ENCODE measurements at places on chromosomes 2 and 18.

DNA sequence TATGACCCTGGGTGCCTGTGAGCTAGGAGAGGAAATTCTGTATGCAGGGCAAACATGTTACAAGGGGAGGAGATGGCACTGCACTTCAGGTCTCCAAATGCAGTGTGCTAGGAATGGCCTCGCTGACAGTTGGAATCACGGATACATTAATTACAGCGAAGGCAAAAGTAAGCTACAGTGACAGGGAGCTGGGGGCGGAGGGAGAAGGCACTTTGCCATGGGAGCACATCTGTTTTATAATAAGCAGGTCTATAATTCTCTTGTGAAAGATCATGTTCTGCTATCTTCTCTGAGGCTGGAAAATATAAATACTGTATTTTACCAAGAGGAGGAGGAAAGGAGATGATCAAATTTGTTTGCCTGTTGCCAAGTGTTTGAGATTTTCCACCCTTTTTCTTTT, 56.3 kb upstream of the FZD5 start:
- H3K27me3 ChIP-seq, result no peaks in the 10 kb centered on the region
- H3K36me3 ChIP-seq, result peaks cover 21% of the 10 kb centered on the region
- no peaks in the 10 kb centered on the region for H3K4me1 ChIP-seq
- no peak overlapping the region for H3K27ac ChIP-seq
- DNase-seq, result no peak

- H3K27ac ChIP-seq, result no peak overlapping the region
- no peak for DNase-seq
- peaks cover 2% of the 10 kb centered on the region for H3K36me3 ChIP-seq
- no peaks in the 10 kb centered on the region for H3K27me3 ChIP-seq
These were observed 159.8 kb downstream of the ZNF385B start for GRCh38 chr2:179701524-179702110.

- H3K4me3 ChIP-seq, result no peak overlapping the region
- peaks cover 6% of the 10 kb centered on the region for H3K4me1 ChIP-seq
- peaks cover 29% of the 10 kb centered on the region for H3K27me3 ChIP-seq
- H3K36me3 ChIP-seq, result no peaks in the 10 kb centered on the region
- no peak for DNase-seq
- no peak overlapping the region for H3K27ac ChIP-seq
These were observed 80.5 kb upstream of the ITPRID2 start for GRCh38 chr2:181810823-181811695.

DNA sequence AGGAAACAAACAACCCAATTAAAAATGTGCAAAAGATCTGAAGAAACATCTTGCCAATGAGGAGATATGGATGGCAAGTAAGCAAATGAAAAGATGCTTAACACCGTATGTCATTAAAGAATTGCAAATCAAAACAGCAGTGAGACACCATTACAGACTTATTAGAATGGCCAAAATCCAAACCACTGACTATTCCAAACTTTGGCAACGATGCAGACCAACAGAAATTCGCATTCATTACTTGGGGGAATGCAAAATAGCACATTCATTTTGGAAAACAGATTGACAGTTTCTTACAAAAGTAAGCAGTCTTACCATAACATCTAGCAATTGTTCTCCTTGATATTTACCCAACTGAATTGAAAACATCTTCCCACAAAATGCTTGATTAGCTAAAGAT, 1118.7 kb downstream of the SUCLG1 start:
- peaks cover 11% of the 10 kb centered on the region for H3K36me3 ChIP-seq
- no peak overlapping the region for H3K4me3 ChIP-seq
- no peaks in the 10 kb centered on the region for H3K4me1 ChIP-seq
- H3K27ac ChIP-seq, result no peak overlapping the region
- no peak for DNase-seq

GRCh38 chr2:403682-404081, 115.8 kb upstream of the ALKAL2 start:
- peaks cover 3% of the 10 kb centered on the region for H3K36me3 ChIP-seq
- no peaks in the 10 kb centered on the region for H3K27me3 ChIP-seq
- H3K4me3 ChIP-seq, result no peak overlapping the region
- no peak for DNase-seq
- peaks cover 6% of the 10 kb centered on the region for H3K4me1 ChIP-seq

DNA sequence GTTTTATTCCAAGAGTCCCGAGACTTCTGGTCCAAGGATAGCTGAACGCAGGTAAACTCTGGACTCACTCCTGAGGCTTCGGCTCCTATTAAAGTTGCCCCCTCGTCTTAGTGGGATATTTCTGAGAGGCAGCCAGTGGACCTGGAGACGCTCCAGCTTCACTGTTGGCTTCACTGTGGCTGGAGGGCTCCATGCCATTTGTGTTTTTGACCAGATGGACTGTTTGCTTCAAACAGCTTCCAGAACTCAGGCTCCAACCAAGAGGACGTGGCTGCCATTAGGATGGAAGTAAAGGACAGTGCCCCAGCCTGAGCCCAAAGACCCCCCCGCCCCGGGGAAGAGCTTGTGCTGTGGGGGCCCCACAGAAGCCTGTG, 94.4 kb upstream of the LDAH start:
- H3K27ac ChIP-seq, result no peak overlapping the region
- peaks cover 40% of the 10 kb centered on the region for H3K27me3 ChIP-seq
- no peak for DNase-seq
- H3K4me1 ChIP-seq, result no peaks in the 10 kb centered on the region
- no peak overlapping the region for H3K4me3 ChIP-seq
- H3K36me3 ChIP-seq, result peaks cover 2% of the 10 kb centered on the region

DNA sequence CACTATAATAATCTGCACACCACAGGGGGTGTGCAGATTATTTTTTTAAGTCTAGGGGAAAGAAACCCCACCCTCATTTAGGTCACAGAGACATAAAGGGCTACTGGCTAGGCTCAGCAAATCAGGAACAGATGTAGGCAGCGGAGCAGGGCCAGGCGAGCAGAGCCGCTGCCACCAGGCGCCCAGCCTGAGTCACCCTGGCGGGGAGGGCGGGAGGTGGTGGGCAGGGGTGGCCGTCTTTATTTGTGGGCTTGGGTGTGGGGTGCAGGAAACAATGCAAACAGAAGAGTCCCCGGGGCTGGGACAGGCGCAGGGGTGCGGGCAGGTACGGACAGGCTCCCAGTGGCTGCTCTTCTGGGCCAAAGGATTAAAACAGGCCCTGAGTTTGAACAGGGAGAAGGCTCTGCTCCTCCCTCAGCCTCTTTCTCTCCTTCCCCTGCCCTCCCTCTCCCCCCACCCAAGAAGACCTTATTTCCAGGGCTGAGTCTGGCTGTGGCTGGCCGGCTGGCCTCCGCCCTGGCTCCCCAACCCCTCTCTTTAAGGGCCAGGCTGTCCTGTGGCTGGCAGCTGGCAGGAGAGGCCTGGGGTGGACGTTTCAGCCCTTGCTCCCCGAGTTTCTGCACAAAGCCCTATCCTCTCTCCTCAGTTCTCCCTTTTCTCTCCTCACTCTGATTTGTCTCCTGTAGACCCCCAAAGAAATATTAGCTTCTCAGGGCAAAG, 142.9 kb upstream of the SMAD2 start:
- no peak overlapping the region for H3K4me3 ChIP-seq
- DNase-seq, result no peak
- peaks cover 27% of the 10 kb centered on the region for H3K27me3 ChIP-seq
- H3K36me3 ChIP-seq, result no peaks in the 10 kb centered on the region

- H3K27me3 ChIP-seq, result peaks cover 18% of the 10 kb centered on the region
- no peak overlapping the region for H3K4me3 ChIP-seq
- no peak overlapping the region for H3K27ac ChIP-seq
- peaks cover 3% of the 10 kb centered on the region for H3K4me1 ChIP-seq
These were observed 26.9 kb downstream of the MCEE start for GRCh38 chr2:71102981-71103681.

DNA sequence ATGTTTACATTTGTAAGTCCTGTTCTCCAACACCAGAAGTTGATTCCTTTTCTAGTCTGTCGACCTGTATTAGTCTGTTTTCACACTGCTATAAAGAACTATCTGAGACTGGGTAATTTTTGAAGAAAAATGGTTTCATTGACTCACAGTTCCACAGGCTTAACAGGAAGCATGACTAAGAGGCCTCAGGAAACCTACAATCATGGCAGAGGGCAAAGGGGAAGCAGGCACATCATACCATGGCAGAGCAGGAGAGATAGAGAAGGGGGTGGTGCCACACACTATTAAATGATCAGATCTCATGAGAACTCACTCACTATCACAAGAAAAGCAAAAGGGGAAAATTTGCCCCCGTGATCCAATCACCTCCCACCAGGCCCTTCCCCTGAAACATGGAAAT, 112.8 kb upstream of the MAP3K20 start:
- H3K4me1 ChIP-seq, result no peaks in the 10 kb centered on the region
- peaks cover 50% of the 10 kb centered on the region for H3K27me3 ChIP-seq
- DNase-seq, result no peak
- H3K27ac ChIP-seq, result no peak overlapping the region
- H3K36me3 ChIP-seq, result no peaks in the 10 kb centered on the region

DNA sequence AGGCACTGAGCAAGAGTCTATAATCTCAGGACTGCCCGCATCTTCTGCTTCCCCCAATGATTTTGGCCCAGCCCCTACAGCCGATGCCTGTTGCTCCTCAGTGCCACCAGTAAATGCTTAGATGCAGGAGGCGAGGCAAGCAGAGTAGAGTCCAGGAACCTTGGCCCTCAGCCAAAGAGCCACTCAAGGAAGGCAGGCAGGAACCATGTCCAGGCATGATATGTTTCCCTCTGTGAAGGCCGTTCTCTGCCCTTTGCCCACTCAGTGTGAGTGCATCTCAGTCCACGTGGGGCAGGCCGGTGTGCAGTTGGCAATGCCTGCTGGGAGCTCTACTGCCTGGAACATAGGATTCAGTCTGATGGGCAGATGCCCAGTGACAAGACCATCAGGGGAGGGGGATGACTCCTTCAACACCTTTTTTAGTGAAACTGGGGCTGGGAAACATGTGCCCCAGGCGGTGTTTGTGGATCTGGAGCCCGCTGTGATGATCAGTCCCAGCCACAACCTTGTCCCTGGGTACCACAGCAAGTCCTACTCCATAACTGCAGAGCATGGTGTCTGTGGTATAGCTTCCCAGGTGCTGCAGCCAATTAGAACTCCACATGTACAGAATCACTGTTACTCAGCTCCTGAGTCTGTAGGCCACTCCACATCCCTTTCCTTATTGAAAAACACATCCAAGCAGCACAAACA, 9.7 kb upstream of the DNAJB2 start:
- no peaks in the 10 kb centered on the region for H3K27me3 ChIP-seq
- H3K4me3 ChIP-seq, result no peak overlapping the region
- no peaks in the 10 kb centered on the region for H3K36me3 ChIP-seq
- no peak for DNase-seq

- H3K36me3 ChIP-seq, result no peaks in the 10 kb centered on the region
- no peaks in the 10 kb centered on the region for H3K4me1 ChIP-seq
- H3K27ac ChIP-seq, result no peak overlapping the region
- no peak for DNase-seq
These were observed 121.3 kb upstream of the EPHA4 start for GRCh38 chr2:221693365-221693764.

DNA sequence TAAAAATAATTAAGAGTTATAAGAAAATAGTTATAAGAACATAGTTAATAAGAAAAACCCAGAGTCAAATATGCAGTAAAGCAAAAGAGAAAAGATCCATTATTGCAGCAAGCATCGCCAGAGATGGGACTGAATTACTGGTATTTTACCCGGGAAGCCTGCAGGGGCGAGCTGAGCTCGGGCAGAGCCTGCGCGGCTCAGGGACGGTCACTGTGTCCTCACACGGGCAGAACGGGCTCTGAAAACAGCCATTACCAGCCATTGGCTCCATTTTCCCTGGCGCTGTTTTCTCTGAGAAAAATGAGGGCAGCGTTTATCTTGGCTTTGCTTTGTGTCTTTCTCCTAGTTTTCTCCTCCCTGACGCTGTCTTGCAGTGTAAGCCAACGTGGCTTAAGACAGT, 95.3 kb upstream of the ALKAL2 start:
- no peaks in the 10 kb centered on the region for H3K36me3 ChIP-seq
- no peaks in the 10 kb centered on the region for H3K4me1 ChIP-seq
- no peak for DNase-seq

- H3K4me3 ChIP-seq, result no peak overlapping the region
- no peaks in the 10 kb centered on the region for H3K27me3 ChIP-seq
- no peaks in the 10 kb centered on the region for H3K36me3 ChIP-seq
- H3K4me1 ChIP-seq, result no peaks in the 10 kb centered on the region
- no peak for DNase-seq
- no peak overlapping the region for H3K27ac ChIP-seq
These were observed 411.1 kb downstream of the FIGN start for GRCh38 chr2:163324677-163325076.

- no peak for DNase-seq
- no peaks in the 10 kb centered on the region for H3K36me3 ChIP-seq
- no peak overlapping the region for H3K4me3 ChIP-seq
- peaks cover 13% of the 10 kb centered on the region for H3K27me3 ChIP-seq
These were observed 283.6 kb upstream of the GYPC start for GRCh38 chr2:126372406-126372805.

- no peak for DNase-seq
- H3K27ac ChIP-seq, result no peak overlapping the region
- H3K4me1 ChIP-seq, result no peaks in the 10 kb centered on the region
- no peaks in the 10 kb centered on the region for H3K36me3 ChIP-seq
These were observed 928.5 kb downstream of the DCC start for GRCh38 chr18:53268455-53268854.

GRCh38 chr2:222919841-222920526, 59.1 kb downstream of the ACSL3 start:
- DNase-seq, result no peak
- no peaks in the 10 kb centered on the region for H3K4me1 ChIP-seq

GRCh38 chr2:116747103-116747502, 1067.4 kb upstream of the DDX18 start:
- no peak for DNase-seq
- no peaks in the 10 kb centered on the region for H3K4me1 ChIP-seq
- H3K4me3 ChIP-seq, result no peak overlapping the region
- no peaks in the 10 kb centered on the region for H3K27me3 ChIP-seq
- no peaks in the 10 kb centered on the region for H3K36me3 ChIP-seq

DNA sequence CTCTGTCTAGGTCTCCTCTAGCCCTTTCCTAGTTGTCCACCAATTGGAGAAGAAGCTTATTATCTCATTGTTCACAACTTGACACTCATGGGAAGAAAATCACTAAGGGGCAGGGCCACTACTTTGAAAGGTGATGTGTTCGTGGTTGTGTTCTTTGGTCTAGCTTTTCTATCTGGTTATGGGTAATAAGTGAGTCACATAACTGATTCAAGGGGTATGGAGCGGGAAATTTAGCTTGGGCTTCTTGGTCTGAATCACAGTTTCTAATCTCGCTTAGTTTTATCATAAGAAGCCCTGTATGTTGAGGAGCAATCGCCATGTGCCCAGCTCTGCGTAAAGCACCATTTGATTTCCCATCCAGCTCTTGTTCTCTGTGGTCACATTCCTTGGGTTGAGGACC, 18.7 kb upstream of the DYTN start:
- peaks cover 16% of the 10 kb centered on the region for H3K27me3 ChIP-seq
- DNase-seq, result no peak
- no peak overlapping the region for H3K4me3 ChIP-seq
- H3K4me1 ChIP-seq, result no peaks in the 10 kb centered on the region
- no peaks in the 10 kb centered on the region for H3K36me3 ChIP-seq
- H3K27ac ChIP-seq, result no peak overlapping the region

DNA sequence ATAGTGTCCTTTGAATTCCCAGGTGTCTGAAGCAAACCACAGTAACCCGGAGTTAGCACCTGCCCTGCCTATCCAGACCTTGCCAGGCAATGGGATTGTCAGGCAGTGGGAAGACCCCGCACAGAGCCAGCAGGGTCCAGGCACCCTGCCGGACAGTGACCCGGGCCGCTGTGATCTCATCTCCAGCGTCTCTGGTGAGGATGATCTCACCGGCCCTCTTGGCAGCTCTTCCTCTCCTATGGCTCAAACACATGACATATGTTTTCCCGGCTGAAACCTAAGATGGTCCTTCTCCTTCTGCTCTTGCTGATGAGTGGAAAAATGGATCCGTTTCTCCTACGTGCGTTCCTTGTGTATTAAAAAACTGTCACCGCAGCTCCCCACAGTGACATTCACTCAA, 75.1 kb downstream of the ACOXL start:
- H3K4me1 ChIP-seq, result peaks cover 24% of the 10 kb centered on the region
- no peak overlapping the region for H3K27ac ChIP-seq
- H3K4me3 ChIP-seq, result no peak overlapping the region
- DNase-seq, result no peak
